ENCODE measurements at places on chromosomes 1 and 21. TPM values are rescaled to one million over a fixed set of nuclear protein-coding genes. Genes with fewer than 3 reads are reported as not detected.
A peak's percentile ranks its signal among the peaks of the same experiment; 100 is the strongest.

DNA sequence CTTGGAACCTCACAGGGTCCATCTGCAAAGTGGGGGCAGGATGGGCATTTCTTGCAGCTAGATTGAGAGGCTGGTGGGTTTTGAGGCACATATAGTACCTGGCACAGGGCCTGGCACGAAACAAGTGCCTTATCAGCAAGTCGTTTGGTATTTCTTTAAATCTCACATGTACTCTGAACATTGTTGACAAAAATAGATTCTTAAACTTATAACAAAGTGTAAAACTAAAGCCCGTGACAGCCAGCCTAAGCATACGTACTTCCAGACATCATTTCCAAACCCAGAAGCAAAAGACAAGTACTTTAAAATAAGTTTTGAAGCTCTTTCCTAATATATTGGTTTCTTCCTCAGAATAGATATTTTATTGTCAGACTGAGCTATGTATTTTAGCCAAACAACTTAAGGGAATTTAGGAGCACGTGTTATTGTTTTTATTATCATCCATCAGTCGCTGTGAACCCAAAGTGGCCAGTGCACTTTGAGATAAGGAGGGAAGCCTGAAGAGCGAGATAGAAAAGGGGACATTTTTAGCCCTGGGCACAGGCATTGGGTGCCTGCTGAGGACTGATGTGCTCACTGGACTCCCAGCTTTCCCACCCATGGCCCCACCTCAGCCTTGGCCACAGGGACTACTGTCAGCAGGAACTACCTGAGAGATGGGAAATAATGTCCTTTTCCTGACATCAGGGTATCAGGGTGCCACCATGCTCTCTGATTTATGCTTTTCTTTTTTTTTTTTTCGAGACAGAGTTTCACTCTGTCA lies 3.0 kb downstream of the FBLIM1 start:
- no peak for DNase-seq

OR2L13 gene
- not detected for total RNA-seq

DNA sequence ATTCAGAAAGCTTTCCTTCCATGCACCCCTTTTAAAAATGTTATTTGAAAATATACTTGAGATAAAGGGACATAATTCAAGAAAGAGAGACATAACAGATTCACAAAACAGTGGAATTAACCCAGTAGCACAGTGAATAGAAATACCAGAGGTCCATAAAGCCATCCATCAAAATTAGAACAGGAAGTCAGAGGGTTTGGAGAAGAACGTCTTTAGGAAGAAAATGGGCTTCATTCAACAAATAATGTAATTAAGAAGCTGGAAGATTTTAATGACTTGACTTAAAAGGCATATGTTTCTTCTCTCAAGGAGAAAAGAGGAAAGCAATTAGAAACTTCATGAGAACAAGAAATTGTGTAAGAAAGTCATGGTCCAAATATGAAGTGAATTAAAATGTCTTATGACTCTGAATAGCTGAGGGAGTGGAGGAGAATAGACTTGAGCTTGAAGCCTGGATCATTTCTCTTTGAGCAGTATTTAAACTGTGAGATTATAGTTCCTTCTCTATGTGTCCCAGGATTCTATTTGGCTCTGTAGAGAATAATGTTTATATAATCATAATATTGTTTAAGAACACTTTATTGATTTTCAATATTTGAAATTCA lies 7.9 kb upstream of the HCRTR1 start:
- no peak for DNase-seq

GRCh38 chr1:34988147-34988546 lies 3.0 kb upstream of the TMEM35B start:
- DNase-seq, result no peak

- no peak for DNase-seq
Observed at GRCh38 chr1:153217212-153217611, at the start of gene PRR9. TSS of gene PRR9 (plus strand) at chr1:153217584. CDS start at chr1:153218145, 561 bp downstream.

LCK gene
- 248 TPM for total RNA-seq

DMBX1 gene
- total RNA-seq, result not detected

GRCh38 chr1:187451238-187451637 lies 622.5 kb downstream of the PLA2G4A start:
- DNase-seq, result no peak

- no peak for DNase-seq
Observed at GRCh38 chr1:54922921-54923421, 36.0 kb upstream of the DHCR24 start.

NID1 gene
- total RNA-seq, result 0.61 TPM

DNA sequence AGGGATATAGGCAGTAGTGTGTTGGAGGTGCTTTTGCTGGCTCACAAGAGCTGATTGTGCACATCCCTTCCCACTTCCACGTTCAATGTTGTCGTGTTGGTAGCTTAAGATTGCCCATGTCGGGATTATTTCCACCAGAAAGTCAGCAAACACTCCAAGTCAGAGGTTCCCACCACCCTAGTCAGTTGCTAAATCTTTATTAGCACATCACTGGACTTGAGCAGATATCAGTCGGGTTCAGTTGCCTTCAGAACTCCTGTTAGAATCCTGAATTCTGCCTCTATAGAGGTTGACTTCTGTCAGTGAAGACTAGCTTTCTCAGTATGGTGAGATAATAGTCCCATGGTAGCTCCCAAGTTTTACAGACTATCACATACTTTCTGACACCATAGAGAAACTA lies 10.5 kb downstream of the AGL start:
- DNase-seq, result no peak

- no peak for DNase-seq
Observed at GRCh38 chr1:52907068-52907811, 14.3 kb downstream of the ECHDC2 start.

- DNase-seq, result no peak
Observed at GRCh38 chr21:43712268-43712942, 6.5 kb upstream of the PDXK start.

DNA sequence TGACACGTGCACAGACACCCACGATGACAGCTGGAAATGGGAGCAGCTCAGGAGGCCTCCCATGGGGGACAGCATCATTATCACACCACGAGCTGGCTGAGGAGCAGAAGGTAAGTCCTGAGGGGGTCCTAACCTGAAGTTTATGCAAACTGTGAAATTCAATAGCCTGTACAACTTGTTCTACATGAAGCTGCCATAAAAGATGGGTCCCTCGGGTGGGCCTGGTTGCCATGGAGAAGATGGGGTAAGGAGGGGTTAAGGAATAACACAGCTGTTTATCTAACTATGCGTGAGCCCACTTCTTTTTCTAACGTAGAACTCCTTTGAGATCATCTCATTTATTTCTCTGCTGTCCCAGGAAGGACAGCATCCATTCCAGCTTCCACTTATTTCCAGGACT lies 163.4 kb upstream of the CD34 start:
- no peak for DNase-seq

RCSD1 gene
- total RNA-seq, result 74.7 TPM

DNA sequence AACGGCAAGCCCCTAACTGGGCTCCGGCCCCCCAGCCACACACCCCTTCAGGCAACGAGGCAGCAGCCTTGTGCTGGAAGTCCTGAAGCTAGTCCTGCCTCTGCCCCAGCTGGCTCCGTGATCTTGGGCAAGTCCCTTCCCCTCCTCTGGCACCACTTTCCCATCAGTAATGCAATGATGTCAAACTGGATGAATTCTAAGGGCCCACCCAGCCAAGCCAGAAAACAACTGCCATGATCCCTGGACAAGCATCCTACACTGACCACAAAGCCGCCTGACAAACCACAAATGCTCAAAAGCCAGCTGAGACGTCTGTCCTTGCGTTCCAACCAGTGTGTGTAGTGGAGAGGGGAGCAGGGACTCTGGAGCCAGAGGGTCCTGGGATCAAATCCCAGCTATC lies 26.8 kb downstream of the IFFO2 start:
- DNase-seq, result no peak

DNA sequence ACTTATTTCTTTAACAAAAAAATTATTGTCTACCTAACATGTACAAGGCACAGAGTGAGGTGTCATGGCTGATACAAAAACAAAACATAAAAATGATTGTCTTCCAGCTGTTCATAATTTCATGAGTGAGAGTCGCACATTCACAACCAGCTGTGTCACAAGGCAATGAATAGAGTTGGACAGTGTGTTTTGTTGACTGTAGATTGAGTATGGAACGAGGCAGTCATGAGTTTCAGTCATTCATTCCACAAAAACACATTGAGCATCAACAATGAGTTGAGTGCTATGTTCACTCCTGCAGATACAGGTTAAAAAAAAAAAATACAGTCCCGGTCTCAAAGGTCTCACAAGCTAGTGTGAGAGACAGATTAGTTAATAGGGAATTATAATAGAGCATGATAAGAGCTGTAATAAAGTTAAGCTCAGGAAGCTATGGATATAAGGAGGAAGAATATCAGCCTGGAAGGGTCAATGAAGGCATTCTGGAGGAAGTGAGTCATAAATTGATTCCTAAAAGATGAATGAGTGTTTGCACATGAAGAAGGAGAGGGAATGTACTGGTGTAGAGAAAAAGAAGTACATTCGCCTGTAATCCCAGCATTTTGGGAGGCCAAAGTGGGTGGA lies 47.8 kb upstream of the ARHGAP29 start:
- no peak for DNase-seq

SELENBP1 gene
- total RNA-seq, result not detected

- DNase-seq, result no peak
Observed at GRCh38 chr1:29805896-29806160, 569.5 kb downstream of the PTPRU start.

DNA sequence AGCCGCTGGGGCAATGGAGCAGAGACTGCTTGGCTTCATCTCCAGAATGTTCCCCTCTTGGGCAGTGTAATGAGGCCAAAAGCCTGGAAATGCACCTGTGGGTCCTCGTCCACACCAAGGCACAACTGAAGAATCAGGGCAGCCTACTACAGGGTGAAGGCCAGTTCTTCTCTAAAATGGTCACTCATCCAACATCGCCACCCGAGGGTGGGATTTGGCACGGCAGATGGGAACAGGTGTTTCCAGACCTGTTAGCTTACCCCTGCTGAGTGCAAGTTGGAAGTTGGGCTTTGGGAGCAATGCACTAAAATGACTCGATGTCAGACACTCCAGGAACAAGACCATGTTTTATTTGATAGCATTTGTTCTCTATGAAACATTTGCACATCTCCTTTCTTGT lies 543.7 kb downstream of the NPHP4 start:
- peak; percentile 79 for DNase-seq

GRCh38 chr1:60833173-60833572 lies 249.2 kb upstream of the NFIA start:
- no peak for DNase-seq

CD101 gene
- 0.82 TPM for total RNA-seq

CGN gene
- total RNA-seq, result 0.28 TPM

DNA sequence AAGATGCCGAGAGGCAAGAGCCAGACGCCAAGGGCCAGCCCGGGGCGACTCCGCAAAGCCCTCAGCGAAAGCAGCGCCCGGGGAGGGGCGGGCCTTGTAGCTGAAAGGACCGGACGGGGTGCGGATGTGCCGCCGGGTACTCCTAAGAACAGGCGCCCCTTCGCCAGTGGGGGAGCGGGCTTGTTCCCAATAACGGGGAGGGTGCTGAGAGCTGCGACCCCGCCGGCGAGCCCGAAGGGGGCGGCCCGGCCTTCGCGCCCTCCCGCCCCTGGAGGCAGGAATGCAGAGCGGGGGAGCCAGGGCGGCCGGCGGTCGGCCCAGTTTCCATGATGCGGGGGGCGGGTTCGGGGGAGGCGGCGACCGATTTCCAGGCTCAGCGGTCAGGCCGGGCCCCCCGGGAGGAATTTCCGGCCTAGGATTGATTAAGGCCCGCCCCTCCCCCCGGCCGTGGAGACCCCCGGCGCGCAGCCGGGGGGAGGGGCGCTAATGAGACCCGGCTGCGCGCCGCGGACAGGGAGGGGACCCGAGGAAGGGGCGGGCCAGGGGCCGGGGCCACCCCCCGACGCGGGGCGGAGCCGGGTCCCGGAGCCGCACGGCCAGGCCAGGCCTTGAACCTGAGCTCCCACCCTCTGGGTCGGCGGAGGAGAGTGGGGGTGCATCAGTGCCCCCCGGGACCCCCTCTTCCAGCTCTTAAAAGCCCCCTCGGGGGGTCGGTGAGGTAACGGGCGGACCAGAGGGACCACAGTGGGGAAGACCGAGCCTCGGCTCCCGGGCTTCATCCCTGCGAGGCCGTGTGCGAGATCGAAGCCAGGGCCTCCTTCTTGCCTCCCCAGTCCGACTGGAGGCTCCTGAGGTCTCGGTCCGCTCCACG lies 898 bp upstream of the TMEM200B start:
- DNase-seq, result peak; percentile 88

GRCh38 chr1:202291961-202292712 lies 49.6 kb downstream of the UBE2T start:
- no peak for DNase-seq

- no peak for DNase-seq
Observed at GRCh38 chr1:95088303-95088702, 15.6 kb upstream of the ALG14 start.

DNA sequence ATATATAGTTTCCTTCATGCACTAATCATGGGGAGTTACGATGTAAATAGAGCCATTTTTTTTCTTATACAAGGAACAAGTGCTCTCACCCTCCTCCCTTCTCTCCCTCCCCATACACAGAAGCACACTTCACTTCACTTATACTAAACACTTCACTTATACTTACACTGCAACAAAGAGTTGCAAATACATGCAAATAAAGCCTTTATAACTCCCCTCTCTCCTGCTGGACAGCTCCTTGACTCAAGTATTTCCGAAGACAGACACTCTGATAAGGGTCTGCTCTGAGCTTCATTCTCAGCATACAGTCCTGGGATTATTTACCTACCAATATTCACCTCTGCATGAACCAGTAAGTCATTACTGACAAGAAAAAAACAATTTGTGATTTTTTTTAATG lies 35.6 kb upstream of the ERG start:
- DNase-seq, result no peak

GRCh38 chr1:23722652-23723051 lies 20.6 kb upstream of the ELOA start:
- DNase-seq, result no peak

- DNase-seq, result no peak
Observed at GRCh38 chr1:58845942-58846341, 62.1 kb upstream of the JUN start.

DNA sequence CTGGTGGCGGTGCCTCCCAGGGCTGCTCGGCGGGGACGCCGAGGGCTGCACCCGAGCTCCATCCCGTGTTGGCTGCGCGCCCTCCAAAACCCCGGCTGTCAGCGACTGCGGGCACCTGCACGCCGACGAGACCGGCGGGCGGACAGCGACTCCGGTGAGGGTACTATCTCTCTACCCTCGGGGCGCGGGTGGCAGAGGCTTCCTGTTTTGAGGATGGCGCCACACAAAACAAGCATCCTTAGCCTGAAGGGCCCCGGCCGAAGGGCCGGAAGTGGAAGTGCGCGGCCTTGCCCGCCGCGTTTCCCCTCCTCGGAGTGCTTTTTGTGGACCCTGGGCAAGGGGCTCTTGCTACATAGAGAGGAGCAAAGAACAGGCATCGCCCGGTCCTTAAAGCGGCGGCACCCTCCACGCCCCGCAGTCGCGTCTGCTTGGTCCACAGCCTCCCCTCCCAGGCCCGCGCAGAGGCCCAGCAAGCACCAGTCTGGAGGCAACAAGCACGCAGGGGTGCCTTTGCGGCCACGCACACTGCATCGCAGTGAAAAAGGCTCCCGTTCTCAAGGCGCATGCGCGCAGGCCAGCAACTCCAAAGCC lies 561 bp upstream of the COQ8A start:
- no peak for DNase-seq

Measured in activated CD4-positive, alpha-beta T cell treated with anti-CD3 and anti-CD28 coated beads, Interleukin-2, amount 10 ng/mL, durations not matched to agents 24 days and 14 days (primary cell).